ENCODE measurements at places on chromosomes 5 and 9.

- no peak for DNase-seq
These were observed 29.5 kb downstream of the MTAP start for GRCh38 chr9:21831841-21832509.

DNA sequence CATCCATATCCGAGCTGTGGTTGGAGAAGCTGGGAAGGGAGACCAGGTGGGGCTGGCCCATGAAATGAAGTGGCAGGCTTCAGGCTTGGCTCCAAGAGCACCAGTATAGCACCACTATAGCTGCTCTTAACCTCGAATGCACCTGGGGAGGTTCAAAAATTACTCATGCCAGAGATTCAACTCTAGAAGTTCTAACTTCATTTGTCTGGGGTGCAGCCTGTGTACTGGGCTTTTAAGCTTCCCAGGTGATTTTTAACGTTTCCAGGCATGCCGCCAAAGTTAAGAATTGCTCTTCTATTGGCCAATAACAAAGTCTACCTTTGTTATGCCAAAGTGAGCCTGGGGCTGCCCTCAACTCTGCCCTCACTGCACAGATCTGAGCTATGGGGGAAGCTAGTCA is 458 bp downstream of the PRSS3 start:
- DNase-seq = no peak

GRCh38 chr5:151171529-151171928 is 13.9 kb upstream of the ANXA6 start:
- no peak for DNase-seq

GRCh38 chr9:117178596-117179375 is 236.1 kb downstream of the ASTN2 start:
- DNase-seq = no peak

- no peak for DNase-seq
These were observed 149.3 kb upstream of the PPP1R26 start for GRCh38 chr9:135330307-135330631.

- DNase-seq = no peak
These were observed 142.1 kb downstream of the MPDZ start for GRCh38 chr9:13137426-13137825.

- DNase-seq = no peak
These were observed 36.4 kb downstream of the GDNF start for GRCh38 chr5:37803487-37803886.

DNA sequence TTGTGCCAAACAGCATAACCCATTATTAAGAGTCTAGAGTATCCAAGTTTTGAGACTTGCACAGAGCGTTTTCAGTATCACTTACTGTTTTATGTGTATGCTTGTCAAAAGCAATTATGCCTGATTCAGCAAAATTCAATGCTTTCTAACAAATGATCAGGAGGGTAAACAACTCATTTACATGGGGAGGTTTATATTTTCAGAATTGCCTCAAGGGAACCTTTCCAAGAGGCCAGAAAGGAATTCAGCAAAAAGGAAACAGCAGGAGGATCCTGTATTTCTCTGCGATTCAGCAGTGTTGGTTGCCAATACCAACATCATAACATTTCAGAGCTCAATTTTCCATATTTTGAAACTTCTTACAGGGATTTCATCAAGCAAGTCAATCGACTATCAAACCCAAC is 69.3 kb upstream of the DAB2 start:
- DNase-seq = no peak

DNA sequence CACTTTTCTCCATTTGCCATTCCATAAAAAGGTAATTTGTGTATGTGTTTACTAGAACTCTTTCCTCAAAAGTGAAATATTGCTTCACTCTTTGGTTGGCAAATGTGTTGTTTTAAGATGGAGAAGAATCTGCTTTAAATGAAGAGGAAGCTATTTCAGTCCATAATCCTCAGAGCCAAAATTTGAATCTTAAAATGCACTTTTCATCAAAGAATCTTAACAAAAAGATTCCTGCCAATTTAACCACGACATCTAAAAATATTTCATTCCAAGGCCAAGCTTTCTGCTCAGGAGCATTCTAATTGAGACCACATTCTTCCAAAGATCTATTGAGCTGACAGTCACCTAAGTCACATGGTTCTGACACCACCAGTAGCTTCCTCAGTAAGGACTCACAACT is 7.5 kb downstream of the GABRB2 start:
- no peak for DNase-seq

- no peak for DNase-seq
These were observed 11.5 kb upstream of the S1PR3 start for GRCh38 chr9:88979791-88980190.

DNA sequence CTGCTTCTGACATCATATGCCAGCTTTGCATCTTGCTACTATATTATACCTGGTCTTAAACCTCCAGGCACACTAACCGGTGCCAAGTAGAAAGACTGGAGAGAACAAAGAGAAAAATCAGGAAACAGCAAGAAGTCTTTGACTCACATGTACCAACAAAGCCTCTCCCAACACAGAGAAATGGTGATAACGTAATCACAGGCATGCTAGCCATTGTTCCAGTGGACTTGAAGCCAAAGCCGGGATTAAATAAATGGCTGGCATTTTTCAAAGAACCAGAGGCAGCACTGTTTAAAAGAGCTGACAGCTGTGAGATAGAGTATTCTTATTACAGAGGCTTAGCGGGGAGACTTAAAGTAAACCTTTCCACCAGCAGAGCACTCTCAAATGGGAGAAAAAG is 148.4 kb upstream of the NFIL3 start:
- DNase-seq = no peak

DNA sequence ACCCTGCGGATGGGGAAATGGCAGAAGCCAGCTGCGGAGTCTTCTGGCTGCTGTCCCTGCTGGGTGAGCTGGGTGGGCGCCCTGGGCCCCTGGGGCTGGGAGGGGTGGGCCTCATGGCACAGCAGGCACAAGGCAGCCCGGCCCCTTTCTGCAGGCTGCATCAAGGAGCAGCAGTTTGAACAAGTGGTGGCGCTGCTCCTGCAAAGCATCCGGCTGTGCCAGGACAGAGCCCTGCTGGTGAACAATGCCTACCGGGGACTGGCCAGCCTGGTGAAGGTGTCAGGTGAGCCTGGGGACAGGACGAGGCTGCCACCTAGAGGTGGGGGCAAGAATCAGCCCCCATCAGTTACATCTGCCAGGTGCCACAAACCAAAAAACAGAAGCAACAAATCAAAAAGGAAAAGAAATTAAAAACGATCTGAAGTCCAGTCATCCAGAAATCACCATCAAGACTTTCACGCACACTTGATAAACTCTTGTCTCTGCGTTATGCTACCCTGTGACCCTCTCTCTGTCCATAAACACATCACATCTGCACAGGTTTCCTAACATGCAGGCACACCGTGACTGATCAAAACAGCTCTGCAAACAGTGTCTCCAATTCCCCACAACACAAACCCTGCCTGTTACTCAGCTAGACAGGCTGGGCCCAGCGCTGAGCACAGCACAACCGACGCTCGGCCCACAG is 13.9 kb downstream of the REXO4 start:
- peak; percentile 60 for DNase-seq

- no peak for DNase-seq
These were observed 95.3 kb downstream of the SPOCK1 start for GRCh38 chr5:137403869-137404268.

DNA sequence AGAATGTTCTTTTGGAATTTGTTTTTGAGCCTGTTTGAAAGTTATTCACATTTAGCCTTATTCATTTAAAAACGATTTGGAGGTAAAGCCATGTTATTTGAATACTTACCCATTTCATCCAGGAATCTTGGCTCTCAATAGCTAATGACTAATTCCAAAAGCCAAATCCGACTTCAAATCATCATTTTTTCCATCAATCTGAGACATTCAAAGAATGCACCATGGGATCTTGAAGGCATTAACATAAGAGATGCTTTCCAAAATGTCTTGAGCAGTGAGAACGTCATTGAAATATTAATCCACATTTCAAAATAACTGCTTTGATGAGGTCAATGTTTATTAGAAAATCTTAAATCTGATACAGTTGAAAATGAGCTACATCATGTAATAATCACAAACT is 617.0 kb upstream of the RORB start:
- no peak for DNase-seq

- no peak for DNase-seq
These were observed 597 bp upstream of the SLC34A3 start for GRCh38 chr9:137229903-137230704.

DNA sequence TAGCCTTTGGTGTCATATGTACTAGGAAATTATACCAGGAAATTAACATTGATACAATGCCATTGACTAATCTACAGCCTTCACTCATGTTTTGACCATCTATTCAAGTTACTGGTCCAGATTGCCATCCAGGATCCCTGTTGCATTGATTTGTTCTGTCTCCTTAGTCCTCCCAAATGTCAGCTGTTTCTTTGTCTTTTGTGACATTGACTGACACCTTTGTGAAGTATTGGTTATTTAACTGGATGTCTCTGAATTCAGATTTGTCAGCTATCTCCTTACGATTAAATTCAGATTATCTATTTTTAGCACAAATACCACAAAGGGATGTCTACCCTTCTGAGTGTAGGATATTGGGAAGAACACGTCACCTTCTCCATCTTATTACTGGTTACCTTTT is 73.7 kb upstream of the CTNND2 start:
- DNase-seq = no peak

DNA sequence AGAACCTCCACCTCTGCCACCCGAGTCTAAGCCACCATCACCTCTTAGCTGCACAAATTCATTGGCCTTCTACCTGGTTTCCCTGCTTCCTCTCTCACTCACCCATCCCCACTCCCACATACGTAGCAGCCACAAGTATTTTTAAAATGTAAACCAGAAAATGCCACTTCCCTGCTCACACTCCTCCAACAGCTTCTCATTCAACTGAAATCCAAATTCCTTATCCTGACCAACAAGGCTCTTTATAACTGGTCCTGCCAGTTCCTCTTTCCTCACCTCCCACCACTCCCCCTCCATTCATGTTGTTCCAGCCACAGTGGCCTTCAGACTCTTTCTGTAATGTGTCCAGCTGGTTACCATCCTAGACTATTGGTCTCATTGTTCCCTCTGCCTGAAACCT is 25.0 kb upstream of the PALM2AKAP2 start:
- DNase-seq = no peak

GRCh38 chr9:76667521-76667957 is 96.7 kb upstream of the PCA3 start:
- DNase-seq = no peak

DNA sequence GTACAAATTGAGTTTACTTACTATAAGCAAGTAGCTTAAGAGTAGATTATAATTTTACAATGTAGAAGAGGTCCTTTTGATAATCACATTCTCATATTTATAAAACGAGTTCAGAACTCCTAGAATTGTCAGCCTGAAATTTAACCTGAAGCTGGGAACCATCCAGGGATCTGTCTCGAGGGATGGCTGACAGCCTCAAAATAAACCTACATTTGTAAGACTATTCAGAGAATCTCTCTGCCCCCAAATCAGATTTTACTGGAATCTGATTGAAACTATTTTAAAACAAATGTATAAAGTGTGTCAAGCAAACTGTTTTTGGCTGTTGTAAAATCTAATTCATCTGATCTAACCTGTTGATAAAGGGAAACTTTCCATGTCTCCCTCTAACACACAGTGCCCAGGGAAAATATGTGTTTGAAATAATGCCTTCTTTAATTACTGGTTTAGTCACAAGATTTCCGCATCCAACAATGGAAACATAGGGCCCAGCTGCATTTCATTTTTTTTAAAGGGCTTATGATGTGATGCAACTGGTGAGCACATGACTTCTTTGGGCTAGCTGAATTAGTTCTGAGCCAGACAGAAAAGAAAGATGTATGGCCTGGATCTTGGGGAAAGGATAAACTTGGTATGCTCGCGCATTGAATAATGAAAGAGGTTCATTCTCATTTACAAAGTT is 30.3 kb downstream of the SLC25A46 start:
- no peak for DNase-seq

- DNase-seq = no peak
These were observed 30.2 kb downstream of the RASGEF1C start for GRCh38 chr5:180178531-180179441.

DNA sequence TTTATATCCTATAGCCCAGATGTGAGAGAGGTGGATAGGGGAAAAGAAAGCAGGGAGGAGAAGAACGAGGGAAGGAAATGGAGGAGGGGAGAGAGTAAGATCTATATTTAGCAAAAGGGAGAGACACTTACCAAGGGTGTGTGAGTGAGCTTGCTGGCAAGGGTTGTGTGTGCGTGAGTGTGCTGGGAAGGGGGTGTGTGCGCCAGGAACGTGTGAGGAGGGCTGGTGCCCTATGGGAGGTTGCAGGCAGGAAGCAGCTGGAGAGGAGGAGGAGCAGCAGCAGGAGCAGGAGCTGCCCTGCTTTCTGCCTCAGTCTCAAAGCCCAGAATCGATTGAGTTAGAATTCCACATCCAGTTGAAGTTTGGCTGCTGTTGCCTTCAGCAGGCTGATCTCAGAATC is 148.3 kb upstream of the RUSC2 start:
- DNase-seq = no peak

DNA sequence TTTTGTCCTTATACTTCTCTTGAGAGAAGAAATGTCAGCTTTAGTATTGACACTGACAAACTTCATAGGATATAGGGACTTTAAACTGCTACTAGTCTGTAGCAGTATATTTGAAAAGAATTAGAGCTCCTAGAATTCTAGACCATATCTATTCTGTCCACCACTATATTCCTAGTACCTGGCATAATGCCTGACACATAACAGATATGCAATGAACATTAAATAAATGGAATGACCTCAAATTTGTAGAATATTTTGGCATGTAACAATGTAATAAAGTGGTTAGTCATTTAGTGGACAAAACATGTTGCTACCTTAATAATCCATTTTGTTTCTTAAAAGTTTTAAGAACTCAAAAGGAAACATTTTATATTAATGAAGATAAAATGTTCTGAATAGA is 57.5 kb downstream of the HOMER1 start:
- no peak for DNase-seq

GRCh38 chr5:107275333-107275732 is 395.4 kb downstream of the EFNA5 start:
- no peak for DNase-seq

DNA sequence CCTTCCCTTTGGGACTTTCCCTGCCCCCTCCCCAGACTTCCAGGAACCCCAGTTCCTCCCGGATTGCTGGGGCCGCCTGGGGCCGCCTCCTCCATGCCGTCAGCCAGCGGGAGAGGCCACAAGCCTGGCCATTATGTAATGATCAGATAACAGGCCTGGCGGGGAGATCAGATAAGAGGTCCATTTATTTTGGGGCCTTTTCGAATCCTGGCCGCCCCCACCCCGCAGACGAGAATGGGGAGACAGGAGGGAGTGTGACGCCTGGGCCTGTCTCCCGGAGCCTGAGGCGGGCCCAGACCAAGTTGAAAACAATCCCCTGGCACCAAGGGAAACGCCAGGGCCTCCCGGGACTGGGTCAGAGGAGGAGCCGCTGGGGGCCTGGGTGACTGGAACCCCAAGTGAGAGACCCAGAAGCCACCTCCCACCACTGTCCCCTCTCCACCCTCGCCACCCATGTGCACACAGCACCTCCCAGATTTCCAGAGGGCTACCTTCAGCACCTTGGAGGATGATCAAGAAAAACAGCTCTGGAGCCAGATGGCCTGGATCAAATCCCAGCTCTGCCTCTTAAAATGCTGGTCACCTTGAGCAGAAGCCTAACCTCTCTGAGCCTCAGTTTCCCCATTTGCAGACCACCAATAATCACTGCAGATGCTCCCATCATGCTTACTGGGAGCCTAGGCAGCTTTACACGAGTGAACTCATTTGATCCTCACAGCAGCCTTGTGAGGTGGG is 7.8 kb downstream of the ENG start:
- no peak for DNase-seq

GRCh38 chr5:15718421-15719179 is 218.6 kb downstream of the FBXL7 start:
- no peak for DNase-seq

- no peak for DNase-seq
These were observed 234.2 kb downstream of the SYK start for GRCh38 chr9:91035825-91036208.

All from activated gamma-delta T cell treated with Interleukin-2 at 50 U/mL for 16 hours (primary cell).